ENCODE measurements at places on chromosomes 12 and 14.
A peak's percentile ranks its signal among the peaks of the same experiment; 100 is the strongest.

- DNase-seq: peak; percentile 92
Observed at GRCh38 chr14:93042968-93043940, 72.5 kb downstream of the ITPK1 start.

GRCh38 chr12:39989501-39989900 is 116.4 kb downstream of the SLC2A13 start:
- DNase-seq: no peak

DNA sequence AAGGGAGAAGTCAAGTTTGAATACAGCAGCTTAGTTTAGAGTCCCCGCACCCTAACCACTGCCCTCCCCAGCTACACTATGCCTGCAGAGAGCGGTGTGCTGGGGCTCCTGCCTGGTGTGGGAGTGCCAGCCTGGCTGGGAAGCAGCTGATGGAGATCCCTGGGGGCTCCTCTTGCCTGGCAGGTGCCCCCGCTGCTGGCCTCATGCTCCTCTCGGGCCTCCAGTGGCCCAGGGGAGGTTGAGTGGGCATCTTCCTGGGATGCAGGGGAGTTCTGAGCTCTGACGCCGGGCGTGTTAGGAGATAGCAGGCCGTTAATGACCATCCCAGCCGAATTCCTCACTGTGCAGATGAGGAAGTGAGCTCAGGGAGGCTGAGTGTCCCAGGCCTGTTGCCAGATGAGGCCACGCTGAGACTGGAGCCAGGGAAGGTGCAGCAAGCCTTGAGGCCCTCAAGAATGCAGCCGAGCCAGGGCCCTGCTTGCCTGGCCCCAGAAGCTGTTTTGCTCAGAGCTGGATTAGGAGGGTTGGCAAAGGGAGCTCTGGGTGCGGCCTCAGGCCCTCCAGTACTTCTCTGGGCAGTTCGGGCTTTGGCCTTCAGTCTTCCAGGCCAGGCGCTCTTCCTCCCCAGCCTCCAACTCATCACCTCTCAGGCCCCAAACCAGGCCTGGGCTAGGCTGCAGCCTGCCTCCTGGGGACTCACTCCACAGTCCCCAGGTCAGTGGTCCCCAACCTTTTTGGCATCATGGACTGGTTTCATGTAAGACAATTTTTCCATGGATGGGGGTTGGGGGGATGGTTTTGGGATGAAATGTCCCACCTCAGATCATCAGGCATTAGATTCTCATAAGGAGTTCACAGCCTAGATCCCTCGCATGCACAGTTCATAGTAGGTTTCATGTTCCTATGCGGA is 6.6 kb upstream of the CYP46A1 start:
- peak; percentile 37 for DNase-seq

DNA sequence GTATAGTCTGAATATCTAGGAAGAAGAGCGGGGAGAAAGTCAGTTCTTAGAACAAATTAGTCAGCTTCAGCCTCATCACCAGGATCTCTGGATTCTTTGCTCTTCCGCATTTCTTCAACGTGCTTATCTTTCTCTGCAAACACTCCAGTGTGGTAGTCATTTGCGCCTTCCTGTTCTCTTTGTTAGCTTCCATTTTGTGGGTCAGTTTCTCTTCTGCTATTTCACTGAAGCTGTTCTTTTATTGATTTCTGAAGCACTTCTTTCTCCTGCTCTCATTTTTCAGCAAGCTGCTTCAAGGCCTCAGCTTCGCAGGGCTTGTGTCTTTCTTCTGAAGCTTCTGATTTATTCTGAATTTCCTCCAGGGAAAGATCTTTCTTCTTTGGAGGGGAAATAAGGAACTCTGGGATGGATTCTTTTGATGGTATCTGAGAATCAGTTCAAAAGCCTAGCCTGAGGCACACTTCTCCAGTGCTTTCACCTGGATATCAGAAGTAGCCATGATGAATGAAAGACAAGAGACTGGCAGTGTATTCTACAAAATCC is 13.5 kb downstream of the AMN1 start:
- no peak for DNase-seq

DNA sequence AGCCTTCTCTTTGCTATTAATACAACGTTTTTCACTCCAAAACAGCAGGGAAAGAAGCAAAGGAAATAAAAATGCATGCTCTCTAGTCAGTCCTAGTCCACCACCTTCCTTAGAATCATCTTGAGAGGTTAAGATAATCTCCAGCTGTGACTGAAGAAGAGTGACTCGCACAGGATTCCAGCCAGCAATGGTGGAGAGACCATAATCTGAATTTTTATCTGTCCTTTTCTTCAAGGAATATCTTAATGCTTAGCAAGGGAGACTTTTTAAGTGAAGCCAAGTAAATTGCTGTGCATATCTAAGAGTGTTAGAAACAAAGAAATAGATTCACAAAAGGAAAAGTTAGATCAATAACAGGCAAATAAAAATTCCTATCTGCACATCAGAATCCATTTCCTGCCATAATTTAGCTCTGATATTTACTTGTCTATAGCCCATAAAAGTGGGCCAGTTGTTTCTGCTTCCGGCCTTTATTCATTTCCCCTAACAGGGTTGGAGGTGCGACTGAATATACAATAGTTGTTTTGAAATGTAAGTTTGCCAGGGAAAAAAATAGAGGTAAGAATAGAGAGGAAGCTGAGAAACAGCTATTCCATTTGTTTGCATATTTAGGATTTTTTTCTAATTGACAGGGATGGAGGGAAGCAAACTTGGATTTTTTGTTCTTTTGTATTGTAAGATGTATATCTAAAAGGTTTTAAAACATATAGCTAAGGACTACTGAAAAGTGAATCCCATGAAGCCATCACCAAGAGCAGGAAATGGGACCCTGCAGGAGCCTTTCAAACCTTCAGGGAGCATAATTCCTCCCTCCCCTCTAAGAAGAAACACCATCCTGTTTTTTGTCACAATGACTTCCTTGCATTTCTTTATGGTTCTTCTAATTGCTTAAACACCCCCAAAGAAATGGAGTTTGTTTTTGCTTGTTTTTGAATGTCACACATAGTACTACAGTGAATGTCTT is 154.0 kb downstream of the ITPR2 start:
- peak; percentile 68 for DNase-seq

Measured in GM23248 (cell line).